SIG-M5 (cell line): ENCODE measurements at places on chromosomes 13 and 19.

DNA sequence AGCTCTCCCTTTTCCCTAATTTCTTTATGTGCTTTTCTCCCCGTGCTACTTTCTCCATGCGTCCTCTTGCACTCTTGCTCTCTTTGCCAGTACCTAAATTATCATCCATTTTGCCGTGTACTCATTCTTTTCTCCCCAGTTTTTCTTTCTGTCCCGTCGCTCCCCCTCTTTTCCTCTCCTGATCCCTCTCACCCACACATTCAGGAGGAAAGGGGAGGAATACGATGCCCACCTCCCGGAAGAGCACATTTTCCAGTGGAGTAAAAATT lies 821 bp downstream of the ZNF616 start:
- DNase-seq = no peak

- DNase-seq = no peak
These were observed 10.3 kb upstream of the RELB start for GRCh38 chr19:44990966-44991365.

- DNase-seq = no peak
These were observed 175.2 kb downstream of the ENOX1 start for GRCh38 chr13:43611281-43612273.

DNA sequence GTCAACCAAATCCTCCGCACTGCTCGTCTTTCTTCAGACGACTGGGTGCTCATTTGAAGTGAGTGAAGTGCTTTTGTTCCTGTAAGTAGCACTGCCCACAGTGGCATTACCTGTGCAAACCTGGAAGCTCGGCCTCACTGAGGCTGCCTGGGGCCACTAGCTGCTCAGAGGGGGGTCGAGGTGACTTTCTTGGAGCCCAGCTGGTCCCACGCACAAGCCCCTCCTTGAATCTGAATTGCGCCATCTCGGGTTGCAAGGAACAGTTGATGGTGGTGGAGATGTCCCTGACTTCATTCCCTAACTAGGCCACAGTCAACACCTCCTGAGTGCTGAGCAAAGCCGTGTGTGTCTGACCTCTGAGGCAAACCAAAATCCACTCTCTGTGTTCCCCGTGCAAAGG lies 79.3 kb upstream of the GPR183 start:
- DNase-seq = no peak

DNA sequence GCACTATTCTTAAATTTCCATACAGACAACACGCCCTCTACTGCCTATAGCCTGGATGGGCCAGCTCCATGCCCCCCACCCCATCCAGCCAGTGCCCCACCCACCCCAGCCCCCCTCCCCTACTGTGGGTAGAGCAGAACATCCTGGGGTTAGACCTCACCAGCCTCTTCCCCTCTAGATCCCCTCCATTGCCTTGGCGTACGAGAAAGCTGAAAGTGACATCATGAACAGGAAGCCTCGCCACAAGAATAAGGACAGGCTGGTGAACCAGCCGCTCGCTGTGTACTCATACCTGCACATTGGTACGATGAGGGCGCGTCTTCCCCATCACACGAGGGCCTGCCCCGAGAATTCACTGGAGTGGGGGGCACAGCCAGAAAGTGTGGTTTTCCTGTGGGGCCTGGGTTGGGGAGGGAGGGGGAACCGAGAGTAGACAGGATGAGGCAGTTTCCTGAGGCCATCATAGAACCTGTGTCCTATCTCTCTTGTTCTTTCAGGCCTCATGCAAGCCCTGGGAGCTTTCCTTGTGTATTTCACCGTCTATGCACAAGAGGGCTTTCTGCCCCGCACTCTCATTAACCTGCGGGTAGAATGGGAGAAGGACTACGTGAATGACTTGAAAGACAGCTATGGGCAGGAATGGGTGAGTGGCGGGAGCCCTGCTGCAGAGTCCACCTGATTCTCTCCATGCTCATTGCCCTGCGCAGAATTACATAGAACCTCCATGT lies 29.1 kb downstream of the ATP12A start:
- DNase-seq = no peak

DNA sequence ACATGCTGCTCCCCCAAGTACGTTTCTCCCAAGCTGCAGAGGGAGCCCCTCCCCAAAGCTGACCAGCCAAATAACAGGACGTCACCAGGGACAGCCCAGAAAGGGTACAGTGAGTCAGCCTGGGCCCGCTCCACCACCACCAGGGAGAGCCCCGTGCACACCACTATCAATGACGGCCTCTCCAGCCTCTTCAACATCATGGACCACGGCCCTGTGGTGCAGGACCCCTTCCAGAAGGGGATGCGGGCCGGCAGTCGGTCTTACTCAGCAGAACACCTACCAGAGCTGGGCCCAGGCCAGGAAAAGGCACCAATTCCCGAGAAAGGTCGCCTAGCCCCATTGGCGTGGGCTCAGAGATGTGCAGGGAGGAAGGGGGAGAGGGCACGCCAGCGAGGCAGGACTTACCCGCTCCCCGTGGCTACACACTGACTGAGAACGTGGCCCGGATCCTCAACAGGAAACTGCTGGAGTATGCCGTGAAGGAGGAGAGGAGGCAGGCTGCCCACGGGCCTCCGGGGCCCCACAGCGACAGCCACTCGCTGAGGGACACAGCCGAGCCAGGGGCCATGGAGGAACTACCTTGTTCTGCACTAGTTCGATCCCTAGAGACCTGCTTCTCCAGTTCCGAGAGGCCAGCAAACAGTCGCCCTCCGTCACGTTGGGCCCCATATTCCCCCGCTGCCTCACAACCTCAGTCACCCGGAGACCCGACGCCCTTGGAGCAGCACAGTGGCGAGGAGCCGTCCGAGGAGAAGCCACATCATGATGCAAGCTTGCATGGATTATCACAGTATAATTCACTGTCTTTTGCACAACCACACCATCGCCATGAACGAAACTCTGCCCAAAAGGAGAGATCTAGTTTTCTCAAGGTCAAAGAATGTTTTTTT lies 815.9 kb upstream of the KLHL1 start:
- no peak for DNase-seq

- no peak for DNase-seq
These were observed 4.2 kb downstream of the PTPRS start for GRCh38 chr19:5336195-5336965.

DNA sequence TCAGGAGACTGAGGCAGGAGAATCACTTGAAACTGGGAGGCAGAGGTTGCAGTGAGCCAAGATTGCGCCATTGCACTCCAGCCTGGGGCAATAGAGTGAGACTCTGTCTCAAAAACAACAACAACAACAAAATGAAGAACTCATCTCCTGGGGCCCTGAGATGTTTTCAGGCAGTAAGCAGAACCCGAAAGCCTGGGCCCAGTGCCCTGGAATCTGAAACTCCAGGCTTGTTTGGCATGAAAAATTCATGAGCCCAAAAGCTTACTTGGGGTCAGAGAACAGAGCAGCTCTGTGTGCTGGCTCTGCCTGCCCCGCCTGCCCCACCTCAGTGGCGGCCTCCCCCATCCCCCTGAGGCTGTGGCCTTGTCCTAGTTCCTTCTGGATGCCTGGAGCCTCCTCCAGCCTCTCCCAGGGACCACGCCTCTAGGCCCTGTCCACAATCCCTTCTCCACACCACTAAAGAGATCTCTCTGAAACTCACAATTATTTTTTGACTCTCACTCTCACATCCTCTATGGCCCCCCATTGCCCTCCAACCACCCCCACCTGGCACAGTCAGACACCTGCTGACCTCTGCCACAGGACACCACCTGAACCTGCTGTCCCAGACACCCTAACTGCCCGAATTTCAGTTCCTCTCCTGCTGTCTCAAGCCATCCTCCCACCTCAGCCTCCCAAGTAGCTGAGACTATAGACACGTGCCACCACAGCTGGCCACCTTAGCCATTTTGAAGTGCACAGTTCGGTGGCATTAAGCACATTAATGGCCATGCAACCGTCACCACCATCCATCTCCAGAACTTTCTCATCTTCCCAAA lies 6.9 kb upstream of the AP1M2 start:
- no peak for DNase-seq

- no peak for DNase-seq
These were observed 130.1 kb downstream of the RGCC start for GRCh38 chr13:41587490-41587889.

DNA sequence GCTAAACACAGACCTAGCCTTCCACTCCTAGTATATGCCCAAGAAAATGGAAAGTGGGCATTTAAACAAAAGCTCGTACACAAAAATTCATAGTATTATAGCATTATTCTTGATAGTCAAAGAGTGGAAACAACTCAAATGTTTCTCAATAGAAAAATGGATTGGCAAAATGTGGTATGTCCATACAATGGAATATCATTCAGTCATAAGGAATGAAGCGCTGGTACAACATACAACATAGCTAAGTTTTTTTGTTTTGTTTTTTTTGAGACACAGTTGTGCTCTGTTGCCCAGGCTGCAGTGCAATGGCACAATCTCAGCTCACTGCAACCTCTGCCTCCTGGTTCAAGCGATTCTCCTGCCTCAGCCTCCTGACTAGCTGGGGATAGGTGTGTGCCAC lies 11.9 kb downstream of the ZNF558 start:
- DNase-seq = no peak

DNA sequence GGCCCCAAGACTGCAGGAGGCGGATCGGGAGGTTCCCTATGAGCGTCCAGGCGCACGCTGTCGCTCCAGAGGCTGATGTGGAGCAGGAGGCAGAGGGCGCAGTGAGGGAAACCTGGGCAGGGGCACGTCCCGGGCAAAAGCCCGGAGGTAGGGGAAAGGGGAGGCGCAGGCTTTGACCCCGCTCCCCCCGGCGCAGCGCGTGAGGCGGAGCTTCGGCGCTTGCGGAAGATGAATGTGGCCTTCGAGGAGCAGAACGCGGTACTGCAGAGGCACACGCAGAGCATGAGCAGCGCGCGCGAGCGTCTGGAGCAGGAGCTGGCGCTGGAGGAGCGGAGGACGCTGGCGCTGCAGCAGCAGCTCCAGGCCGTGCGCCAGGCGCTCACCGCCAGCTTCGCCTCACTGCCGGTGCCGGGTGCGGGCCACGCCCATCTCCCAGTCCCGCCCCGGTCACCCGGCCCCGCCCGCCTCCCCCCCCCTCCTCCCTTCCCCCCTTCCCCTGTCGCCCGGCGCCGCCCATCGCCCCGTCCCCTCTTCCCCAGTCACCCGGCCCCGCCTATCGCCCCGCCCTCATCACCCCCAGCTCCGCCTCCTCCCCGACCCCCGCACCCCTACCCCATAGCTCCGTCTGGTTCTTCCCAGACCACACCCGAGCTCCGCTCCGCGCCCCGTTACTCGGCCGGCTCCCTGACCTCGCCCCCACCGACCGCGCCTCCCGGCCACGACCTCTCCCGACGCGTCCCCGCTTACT lies 4.1 kb downstream of the HMG20B start:
- no peak for DNase-seq

GRCh38 chr19:38317104-38317612 lies 1.4 kb upstream of the YIF1B start:
- DNase-seq = no peak

DNA sequence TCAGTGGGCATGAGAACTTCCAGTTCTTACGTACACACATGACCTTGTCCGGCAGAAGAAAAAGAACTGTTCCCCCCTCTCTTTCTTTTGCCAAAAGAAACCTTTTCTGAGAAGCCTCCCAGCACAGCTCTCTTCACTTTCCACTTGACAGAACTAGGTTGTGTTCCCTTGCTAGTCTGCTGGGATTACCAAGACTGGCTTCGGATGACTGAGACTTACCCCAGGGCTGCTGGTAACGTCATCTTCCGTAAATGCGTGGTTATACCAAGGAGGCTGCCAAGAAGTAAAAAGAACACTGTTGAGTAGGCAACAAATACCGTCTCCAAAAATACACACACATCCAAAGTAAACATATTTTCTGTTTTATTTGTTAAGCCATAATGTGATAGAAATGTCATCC lies 908.2 kb downstream of the EFNB2 start:
- no peak for DNase-seq

DNA sequence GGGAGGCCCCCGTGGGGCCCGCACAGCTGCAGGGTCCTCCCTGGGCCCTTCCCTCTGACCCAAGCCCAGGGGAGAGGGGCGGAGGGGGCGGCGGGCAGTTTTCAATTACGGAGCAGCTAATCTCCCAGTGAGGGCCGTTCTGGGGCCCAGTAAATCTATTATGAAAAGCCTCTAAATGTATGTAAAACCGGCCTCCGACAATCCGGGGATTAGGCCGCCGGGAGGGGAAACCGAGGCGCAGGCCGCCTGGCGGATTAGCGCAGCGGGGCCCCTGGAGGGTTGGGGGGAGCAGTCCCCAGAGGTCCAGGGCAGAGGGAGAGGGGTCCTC lies 25.1 kb downstream of the EFNA2 start:
- DNase-seq = no peak

DNA sequence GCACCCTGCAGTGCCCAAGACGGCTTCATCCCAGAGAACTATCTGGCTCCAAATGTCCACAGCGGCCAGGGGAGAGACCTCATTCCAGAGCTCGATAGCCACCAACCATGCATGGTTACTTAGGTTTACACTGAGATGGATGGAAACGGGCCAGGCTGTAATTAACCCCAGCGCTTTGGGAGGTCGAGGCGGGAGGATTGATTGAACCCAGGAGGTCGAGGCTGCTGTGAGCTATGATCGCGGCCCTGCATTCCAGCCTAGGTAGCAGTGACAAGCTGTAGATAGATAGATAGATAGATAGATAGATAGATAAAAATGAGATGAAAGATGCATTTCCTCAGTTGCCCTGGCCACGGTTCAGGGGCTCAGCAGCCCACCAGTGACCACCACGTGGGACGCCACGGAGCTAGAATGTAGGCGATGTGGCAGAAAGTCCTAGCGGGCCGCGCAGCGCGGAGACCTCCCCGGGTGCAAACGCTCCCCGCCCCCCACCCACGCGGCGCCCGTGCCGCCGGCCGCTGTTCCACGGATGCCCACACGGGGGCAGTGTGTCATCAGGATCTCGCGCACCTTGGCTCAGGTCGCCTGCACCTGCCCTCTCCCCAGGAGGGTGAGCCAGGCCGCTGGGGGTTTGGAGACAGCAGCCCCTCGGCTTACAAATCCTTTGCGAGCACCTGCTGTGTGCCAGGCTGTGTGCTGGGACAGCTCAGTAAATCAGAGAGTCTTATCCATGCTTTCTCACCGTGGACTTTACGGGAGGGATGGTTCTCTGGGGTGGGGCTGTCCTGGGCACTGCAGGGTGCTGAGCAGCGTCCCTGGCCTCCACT lies 13.5 kb upstream of the TLE5 start:
- DNase-seq = no peak

GRCh38 chr19:29560313-29561075 lies 34.7 kb downstream of the VSTM2B start:
- no peak for DNase-seq

DNA sequence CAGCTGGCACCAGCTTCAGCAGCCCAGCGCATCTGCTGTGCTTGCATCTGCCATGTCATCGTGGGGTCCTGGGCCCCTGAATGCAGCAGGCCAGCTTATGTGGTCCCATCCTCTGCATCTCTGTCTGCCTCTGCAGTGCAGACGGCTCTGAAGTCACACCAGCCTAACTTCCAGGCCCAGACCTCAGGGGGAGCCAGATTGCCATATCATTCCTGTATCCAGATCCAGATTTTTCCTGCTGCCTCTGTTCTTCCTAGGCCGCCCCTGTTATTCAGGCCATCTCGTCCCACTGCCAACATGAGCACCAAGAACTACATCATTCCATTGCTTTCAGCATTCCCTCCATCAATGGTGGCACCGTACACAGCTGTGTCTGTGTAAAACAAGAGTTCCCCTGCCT lies 571.6 kb downstream of the UQCRFS1 start:
- DNase-seq = no peak

GRCh38 chr13:102587916-102588315 lies 8.9 kb upstream of the TPP2 start:
- DNase-seq = no peak
